ENCODE measurements at places on chromosomes 7 and 10.
A peak's percentile ranks its signal among the peaks of the same experiment; 100 is the strongest.

- no peaks in the 10 kb centered on the region for H3K36me3 ChIP-seq
- no peak overlapping the region for H3K4me3 ChIP-seq
- H3K4me1 ChIP-seq: no peaks in the 10 kb centered on the region
- H3K27ac ChIP-seq: no peak overlapping the region
- DNase-seq: no peak
- H3K27me3 ChIP-seq: no peaks in the 10 kb centered on the region
Measured at GRCh38 chr7:2321020-2321419, 6.8 kb upstream of the SNX8 start.

- no peaks in the 10 kb centered on the region for H3K36me3 ChIP-seq
- H3K27ac ChIP-seq: no peak overlapping the region
- no peak for DNase-seq
- no peaks in the 10 kb centered on the region for H3K27me3 ChIP-seq
- no peaks in the 10 kb centered on the region for H3K4me1 ChIP-seq
Measured at GRCh38 chr10:91294134-91294906, 73.9 kb downstream of the PCGF5 start.

DNA sequence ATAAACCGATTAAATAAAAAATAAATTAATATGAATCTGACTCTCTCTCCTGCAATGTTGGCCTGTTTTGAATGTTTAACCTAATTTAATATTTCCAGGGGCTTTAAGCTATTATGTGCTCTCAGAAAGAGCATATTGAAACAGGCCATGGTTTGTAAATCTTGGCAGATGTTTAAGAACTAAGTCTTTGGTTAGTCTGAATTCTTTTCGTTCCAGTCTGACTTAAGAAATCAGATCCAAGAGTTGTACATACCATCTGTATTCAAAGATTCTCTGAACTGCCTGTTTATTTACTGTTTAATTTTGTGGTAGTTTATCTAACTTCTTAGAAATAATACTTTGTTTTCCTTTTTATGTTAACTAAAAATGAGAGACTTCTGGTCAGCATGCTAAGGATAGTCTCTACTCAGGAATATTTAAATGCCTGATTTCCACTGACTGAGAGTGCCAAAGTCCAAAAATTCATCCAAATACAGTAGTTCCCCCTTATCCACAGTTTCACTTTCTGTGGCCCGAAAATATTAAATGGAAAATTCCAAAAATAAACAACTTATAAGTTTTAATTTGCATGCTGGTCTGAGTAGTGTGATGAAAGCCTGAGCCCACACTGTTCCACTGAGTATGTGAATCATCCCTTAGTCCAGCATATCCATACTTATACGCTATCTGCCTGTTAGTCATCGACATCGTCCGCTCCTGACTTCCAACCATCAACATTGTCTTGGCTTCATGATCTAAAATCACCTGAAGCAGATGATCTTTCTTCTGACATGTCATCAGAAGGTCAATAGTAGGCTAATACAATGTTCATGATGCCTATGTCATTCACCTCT, 238.1 kb upstream of the CSTF2T start:
- H3K4me3 ChIP-seq: no peak overlapping the region
- H3K4me1 ChIP-seq: no peaks in the 10 kb centered on the region
- DNase-seq: no peak
- H3K27me3 ChIP-seq: no peaks in the 10 kb centered on the region
- no peak overlapping the region for H3K27ac ChIP-seq

DNA sequence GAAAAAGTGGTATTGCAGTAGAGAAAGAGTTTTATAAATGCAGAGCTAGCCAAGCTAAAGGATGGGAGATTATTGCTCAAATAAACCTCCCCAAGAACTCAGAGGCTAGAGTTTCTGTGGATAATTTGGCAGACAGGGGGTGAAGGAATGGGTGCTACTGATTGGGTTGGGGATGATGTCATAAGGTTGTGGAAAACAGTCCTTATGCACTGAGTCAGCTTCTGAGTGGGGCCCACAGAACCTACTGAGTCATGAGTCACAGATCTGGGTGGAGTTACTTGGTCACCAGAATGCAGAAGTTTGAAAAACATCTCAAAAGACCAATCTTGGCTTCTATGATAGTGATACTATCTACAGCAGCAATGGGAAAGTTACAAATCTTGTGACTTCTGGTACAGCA, 1146.7 kb downstream of the TYW1 start:
- H3K36me3 ChIP-seq: no peaks in the 10 kb centered on the region
- no peak overlapping the region for H3K27ac ChIP-seq
- H3K27me3 ChIP-seq: no peaks in the 10 kb centered on the region

DNA sequence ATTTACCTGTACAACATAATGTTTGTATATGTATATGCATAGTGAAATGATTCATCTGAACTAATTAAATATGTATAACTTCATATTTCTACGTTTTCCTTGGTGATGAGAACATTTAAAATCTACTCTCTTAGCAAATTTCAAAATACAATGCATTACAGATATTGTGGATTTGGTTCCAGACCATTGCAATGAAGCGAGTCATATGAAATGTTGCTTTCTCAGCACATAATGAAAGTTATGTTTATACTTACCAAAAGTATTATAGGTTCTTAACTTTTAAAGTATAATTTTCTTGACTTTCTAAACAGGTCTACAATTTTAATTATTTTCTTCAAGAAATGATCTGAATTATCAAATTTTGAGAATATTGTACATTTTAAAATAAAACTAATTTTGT, 189.2 kb downstream of the CSTF2T start:
- H3K36me3 ChIP-seq: no peaks in the 10 kb centered on the region
- H3K4me1 ChIP-seq: no peaks in the 10 kb centered on the region
- no peaks in the 10 kb centered on the region for H3K27me3 ChIP-seq
- no peak overlapping the region for H3K27ac ChIP-seq

DNA sequence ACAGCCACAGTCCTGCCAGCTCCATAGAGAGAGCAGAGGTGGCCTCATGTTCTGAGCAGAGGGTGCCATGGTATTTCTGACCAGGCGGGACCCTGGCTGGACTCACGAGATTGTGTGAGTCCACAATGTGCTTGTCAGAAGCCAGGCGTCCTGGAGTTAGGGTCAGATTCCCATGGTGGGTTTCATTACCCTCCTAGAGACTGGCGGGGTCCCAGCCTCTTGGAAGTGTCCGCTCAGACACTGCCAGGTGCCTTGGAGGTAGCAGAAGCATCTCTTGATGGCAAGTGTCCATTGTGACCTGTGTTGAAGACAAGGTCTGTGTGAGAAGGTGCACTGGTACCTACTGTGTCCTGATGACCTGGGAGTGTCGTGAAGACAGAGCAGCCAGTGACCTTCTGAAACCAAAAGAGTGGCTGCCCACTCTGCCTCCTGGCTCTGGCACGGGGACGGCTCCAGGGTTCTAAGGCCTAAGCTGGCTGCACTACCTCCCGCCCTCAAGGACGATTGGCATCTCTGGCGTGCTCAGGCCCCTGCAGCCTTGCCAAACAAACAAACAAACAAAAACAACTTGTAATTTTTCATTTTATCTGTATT, 56.8 kb downstream of the MGMT start:
- no peak for DNase-seq
- H3K27me3 ChIP-seq: no peaks in the 10 kb centered on the region
- H3K36me3 ChIP-seq: no peaks in the 10 kb centered on the region
- no peak overlapping the region for H3K4me3 ChIP-seq

DNA sequence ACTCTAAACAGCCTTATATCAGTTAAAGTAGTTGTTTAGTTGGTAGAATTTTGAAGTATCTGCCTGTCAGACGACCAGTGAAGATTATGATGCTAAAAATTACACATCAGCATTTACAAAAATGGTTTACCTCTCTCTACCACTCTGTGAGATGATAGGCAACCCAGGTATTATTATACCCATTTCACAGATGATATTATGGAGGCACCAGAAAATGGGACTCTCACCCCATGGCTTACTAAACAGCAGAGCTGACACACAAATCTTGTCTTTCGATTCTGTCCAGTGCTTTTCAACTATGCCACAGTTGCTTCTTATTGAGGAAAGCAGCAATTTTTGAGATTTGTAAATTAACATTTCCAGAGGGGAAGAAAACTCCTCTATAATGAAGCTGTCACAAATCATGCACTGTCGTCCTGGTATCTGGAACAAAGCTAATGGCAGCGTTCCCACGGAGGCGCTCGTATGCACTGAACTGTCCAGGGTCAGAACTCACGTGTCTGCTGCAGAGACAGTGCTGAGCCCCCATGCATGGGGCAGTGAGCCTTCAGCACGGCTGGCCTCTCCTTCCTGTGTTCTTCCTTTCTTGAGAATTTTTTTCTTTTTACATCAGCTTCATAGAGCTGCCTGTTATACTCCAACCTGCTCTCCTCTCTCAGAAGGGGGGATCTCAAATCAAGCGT, 381.1 kb downstream of the SDK1 start:
- H3K27me3 ChIP-seq: no peaks in the 10 kb centered on the region
- no peak for DNase-seq
- no peak overlapping the region for H3K27ac ChIP-seq
- no peaks in the 10 kb centered on the region for H3K4me1 ChIP-seq
- no peaks in the 10 kb centered on the region for H3K36me3 ChIP-seq
- H3K4me3 ChIP-seq: no peak overlapping the region

DNA sequence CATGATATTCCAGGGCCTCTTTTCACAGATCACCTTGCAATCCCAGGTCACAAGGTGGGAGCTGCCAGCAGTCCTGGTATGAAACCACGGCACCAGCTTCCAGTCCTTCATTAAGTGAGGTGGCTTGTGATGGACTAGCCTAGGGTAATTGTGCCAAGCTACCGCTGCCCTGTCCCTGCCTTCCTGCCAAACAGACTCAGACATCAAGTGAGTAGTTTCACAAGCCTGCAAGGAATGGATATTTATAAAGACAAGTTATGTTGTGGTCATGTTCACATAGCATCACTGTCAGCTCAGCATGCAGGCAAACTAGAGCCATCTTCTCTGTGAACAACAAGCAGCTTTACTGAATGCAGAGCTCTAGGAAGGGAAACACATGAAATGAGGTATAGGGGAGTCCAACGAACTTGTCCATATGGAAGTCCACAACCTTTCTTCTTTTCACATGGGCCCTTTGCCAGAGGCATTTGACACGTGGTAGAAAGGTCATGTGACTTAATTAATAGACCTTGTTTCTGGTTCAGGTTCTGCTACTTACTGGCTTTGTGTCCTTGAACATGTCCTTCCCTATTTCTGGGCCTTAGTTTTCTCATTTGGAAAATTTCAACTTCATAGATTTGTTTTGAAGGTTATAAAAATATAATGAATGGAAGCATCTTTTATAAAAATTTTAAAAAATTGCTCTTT, 1061.2 kb downstream of the KCNMA1 start:
- no peak overlapping the region for H3K4me3 ChIP-seq
- H3K36me3 ChIP-seq: no peaks in the 10 kb centered on the region
- no peaks in the 10 kb centered on the region for H3K27me3 ChIP-seq
- no peak overlapping the region for H3K27ac ChIP-seq

GRCh38 chr7:36207451-36208291, 54.6 kb downstream of the EEPD1 start:
- no peak overlapping the region for H3K4me3 ChIP-seq
- H3K27ac ChIP-seq: peak overlapping the region; percentile 42
- peaks cover 31% of the 10 kb centered on the region for H3K4me1 ChIP-seq

DNA sequence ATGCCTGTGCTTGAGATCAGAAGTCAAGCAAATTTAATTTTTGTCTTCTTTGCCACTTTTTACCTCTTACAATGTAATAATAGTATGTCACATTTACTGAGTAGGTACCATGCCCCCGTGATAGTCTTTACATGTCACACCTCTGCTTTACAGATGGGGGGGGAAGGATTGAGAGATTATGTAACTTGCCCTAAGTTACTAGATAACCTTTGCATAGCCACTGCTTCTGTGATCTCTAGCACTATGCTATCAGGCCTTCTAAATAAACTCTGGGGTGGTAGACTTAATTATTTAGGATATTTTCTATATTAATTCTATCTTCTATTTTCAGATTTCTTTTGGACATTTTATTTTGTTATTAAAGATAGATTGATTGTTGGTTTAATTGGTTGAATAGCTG, 514.4 kb downstream of the SUGCT start:
- DNase-seq: no peak
- H3K4me3 ChIP-seq: no peak overlapping the region
- no peaks in the 10 kb centered on the region for H3K27me3 ChIP-seq
- no peak overlapping the region for H3K27ac ChIP-seq
- no peaks in the 10 kb centered on the region for H3K4me1 ChIP-seq

DNA sequence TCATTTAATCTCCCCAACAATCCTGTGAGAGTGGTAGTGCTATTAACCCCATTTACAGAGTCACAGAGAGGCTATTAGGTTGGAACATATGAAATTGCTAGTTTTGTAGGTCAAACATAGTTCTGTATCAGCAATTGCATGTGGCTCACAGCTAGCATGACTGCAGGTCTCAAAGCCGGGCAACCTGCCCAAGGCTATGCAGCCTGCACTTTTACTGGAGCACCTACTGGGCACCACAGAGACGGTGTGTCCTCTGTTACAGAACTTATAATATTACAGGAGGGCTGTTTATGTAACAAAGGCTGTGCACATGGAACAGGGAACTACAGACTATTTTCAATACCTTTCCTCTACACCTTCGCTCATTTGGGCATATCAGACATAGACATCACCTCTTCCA, 355.8 kb downstream of the RPS24 start:
- no peak overlapping the region for H3K27ac ChIP-seq
- DNase-seq: no peak
- H3K27me3 ChIP-seq: no peaks in the 10 kb centered on the region
- H3K4me1 ChIP-seq: no peaks in the 10 kb centered on the region
- no peaks in the 10 kb centered on the region for H3K36me3 ChIP-seq
- H3K4me3 ChIP-seq: no peak overlapping the region

DNA sequence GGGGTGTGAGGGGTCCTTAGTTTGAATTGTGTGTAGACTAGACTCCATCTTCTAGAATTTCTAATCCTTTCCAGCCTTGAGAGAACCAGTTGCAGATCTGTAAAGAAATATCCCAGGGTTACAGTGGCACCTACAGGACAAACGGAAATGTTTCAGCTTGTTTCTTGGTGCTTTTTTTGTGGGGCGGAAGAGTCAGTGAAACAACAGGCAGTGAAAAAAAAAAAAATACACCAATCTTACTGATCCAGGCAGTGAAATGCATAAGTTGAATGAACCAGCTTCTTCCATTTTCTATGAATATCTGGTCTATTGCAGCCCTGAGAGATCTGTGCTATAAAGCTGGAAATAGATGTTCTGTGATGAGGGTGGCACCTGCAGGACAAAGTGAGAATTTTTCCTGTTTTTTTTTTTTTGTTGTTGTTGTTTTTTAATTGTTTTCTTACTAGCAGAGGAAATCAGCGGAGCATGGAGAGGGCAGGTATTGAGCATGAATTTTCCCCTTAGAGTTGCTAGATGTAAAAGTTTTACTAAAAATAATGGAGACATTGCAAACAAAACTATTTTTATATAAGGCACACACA, 81.9 kb upstream of the DYNC1I1 start:
- H3K36me3 ChIP-seq: no peaks in the 10 kb centered on the region
- no peak overlapping the region for H3K4me3 ChIP-seq
- H3K4me1 ChIP-seq: no peaks in the 10 kb centered on the region
- no peak overlapping the region for H3K27ac ChIP-seq
- no peaks in the 10 kb centered on the region for H3K27me3 ChIP-seq

Data from vagina (tissue), 2 donors.